SK-N-DZ (cell line): ENCODE measurements at places on chromosomes 6 and 20.

DNA sequence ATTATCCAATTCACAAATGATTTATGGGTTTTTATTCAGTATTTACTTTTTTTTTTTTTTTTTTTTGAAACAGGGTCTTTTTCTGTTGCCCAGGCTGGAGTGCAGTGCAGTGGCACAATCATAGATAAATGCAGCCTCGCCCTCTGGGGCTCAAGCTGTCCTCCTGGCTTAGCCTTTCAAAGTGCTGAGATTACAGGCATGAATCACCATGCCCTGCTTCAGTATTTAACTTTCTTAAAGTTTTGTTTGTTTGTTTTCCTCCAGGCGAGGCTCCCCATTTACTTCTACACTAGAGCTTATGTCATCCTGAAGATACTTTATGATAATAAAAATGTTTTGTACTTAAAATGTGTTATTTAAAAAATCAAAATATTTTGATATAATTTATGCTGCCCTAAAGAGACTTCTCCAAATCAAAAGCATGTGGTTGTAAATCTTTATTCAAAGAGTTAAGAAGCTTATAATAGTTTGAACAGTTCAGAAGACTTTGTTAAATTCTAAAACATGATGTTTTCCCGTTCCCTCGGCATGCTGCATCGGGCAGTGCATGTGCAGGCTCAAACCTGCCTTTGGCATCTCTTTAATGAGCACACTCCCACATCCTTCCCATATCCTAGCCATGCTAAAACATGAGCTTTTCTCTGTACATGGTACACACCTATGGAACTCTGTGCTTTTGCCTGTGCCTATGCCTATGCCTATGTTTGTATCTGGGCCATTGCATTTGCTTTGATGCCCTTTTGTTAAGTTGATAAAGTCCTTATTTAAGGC, 11.0 kb downstream of the SMPDL3A start:
- no peak for DNase-seq

GRCh38 chr20:37111926-37112455, 16.2 kb upstream of the RBL1 start:
- DNase-seq, result no peak

GRCh38 chr6:125839471-125839870, 48.7 kb downstream of the NCOA7 start:
- no peak for DNase-seq

GRCh38 chr6:168715643-168716481, 274.9 kb downstream of the SMOC2 start:
- no peak for DNase-seq

DNA sequence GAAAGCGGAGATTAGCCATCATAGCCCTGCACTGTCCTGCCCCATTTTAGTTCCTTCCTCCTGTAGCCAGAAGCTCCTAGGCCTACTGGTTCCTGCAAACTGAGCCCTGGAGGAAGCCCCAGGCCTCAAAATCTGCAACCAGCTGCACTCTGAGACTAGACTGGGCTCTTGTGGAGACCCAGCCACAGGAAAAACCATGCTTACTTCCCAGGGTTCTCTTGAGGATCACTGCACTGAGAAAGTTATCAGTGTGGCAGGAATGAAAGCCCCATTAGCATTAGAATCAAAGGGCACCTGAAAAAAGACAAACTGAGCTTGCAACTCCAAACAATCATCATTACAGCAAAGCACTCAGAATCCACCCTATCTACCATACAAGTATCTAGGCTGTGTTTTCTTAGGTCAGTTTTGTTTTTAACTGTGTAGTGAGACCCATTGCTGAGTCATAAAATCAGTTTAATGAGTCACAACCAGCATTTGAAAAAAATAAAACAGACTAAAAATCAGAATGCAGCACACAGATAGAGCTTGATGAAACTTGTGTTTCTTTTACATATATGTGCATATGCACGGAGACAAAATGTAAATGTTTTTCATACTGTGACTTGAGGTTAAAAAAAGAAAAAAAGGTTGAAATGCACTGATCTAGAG, 91.0 kb downstream of the UNC5CL start:
- DNase-seq, result no peak

GRCh38 chr6:3742076-3742425, 9.5 kb downstream of the PXDC1 start:
- no peak for DNase-seq
